A549 treated with RU486 at 1 μM for 4 hours (cell line): ENCODE measurements at places on chromosomes 3 and 15. TPM values are rescaled to one million over a fixed set of nuclear protein-coding genes. Genes with fewer than 3 reads are reported as not detected.

FSIP1 gene
- 0.32 to 1.0 TPM (median 0.59 TPM) in 5 replicates for total RNA-seq

TICRR gene
- 10.8 to 14.5 TPM (median 13.7 TPM) in 5 replicates for total RNA-seq

TTLL13 gene
- 0.27 to 0.61 TPM (median 0.39 TPM) in 4 of 5 replicates, not detected in the other for total RNA-seq

GOLGB1 gene
- total RNA-seq: 15.8 to 21.2 TPM (median 17.0 TPM) in 5 replicates

PLXND1 gene
- 78.3 to 95.3 TPM (median 82.5 TPM) in 5 replicates for total RNA-seq

APOD gene
- total RNA-seq: 0.56 to 0.82 TPM (median 0.68 TPM) in 5 replicates

TTC23 gene
- total RNA-seq: 9.4 to 13.1 TPM (median 11.7 TPM) in 5 replicates

NEIL1 gene
- total RNA-seq: 1.1 to 2.6 TPM (median 2.4 TPM) in 5 replicates

ZNF660 gene
- not detected in 5 replicates for total RNA-seq

RPL15 gene
- 2,840 to 3,339 TPM (median 2,874 TPM) in 5 replicates for total RNA-seq

ISLR2 gene
- total RNA-seq: 0.15 to 0.29 TPM (median 0.20 TPM) in 4 of 5 replicates, not detected in the other

OTOL1 gene
- total RNA-seq: not detected in 5 replicates

EFCAB12 gene
- total RNA-seq: 0.39 to 0.82 TPM (median 0.70 TPM) in 5 replicates

LMAN1L gene
- total RNA-seq: not detected in 5 replicates

C3orf85 gene
- total RNA-seq: not detected in 5 replicates

RBPMS2 gene
- 6.4 to 9.5 TPM (median 7.7 TPM) in 5 replicates for total RNA-seq

TBC1D2B gene
- 10.7 to 15.8 TPM (median 13.3 TPM) in 5 replicates for total RNA-seq

MESP1 gene
- total RNA-seq: 2.1 to 6.8 TPM (median 6.1 TPM) in 5 replicates

PRSS50 gene
- total RNA-seq: not detected in 5 replicates

MELTF gene
- total RNA-seq: 41.9 to 66.3 TPM (median 54.5 TPM) in 5 replicates

LYZL4 gene
- total RNA-seq: not detected in 5 replicates

SAMD7 gene
- not detected in 5 replicates for total RNA-seq

PGBD4 gene
- 0.82 to 1.6 TPM (median 1.5 TPM) in 5 replicates for total RNA-seq

COLQ gene
- 0.19 to 0.53 TPM (median 0.36 TPM) in 5 replicates for total RNA-seq

IQCF5 gene
- total RNA-seq: not detected in 5 replicates

OSTN gene
- total RNA-seq: not detected in 5 replicates

DPPA2 gene
- total RNA-seq: not detected in 5 replicates

GASK1A gene
- total RNA-seq: not detected in 5 replicates

GOLGA8T gene
- total RNA-seq: 1.1 to 2.1 TPM (median 1.3 TPM) in 5 replicates

RHOV gene
- total RNA-seq: 4.7 to 7.6 TPM (median 6.4 TPM) in 5 replicates

TMEM212 gene
- not detected in 5 replicates for total RNA-seq

FBXO40 gene
- not detected in 5 replicates for total RNA-seq

LRRC2 gene
- total RNA-seq: not detected in 5 replicates

COL8A1 gene
- total RNA-seq: not detected in 5 replicates

NANOGP8 gene
- total RNA-seq: not detected in 5 replicates

CHRNA7 gene
- 3.0 to 4.6 TPM (median 4.1 TPM) in 5 replicates for total RNA-seq

ARHGEF26 gene
- total RNA-seq: 4.0 to 6.9 TPM (median 6.5 TPM) in 5 replicates

ALS2CL gene
- 4.5 to 7.8 TPM (median 6.3 TPM) in 5 replicates for total RNA-seq

LRRIQ4 gene
- total RNA-seq: not detected in 5 replicates
